T follicular helper cell (primary cell): ENCODE measurements at places on chromosomes 13 and 19.

DNA sequence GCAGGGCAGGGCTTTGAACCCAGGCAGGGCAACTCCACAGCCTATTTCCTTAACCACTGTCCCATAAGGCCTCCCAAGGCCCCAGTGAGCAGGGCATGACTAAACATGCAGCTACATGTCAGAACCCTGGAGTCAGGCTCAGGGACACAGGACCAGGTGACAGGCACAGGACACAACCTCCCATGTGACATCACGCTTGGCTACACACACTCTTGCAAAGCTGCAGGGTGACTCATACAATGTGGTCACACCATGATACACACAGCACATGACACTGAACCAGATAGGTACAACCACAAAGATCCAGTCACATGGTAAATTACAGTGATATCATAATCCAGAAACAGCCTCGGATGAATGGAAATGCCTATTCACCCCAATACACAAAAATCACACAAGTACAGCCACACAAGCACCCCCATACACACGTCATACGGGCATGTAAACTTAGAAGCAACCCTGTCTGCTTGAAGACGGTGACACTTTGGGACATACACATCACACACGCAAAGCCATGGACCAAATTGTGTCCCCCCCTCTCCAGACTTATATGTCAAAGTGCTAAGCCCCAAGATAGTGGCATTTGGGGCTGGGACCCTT lies 14.5 kb downstream of the KLK4 start:
- DNase-seq: no peak

DNA sequence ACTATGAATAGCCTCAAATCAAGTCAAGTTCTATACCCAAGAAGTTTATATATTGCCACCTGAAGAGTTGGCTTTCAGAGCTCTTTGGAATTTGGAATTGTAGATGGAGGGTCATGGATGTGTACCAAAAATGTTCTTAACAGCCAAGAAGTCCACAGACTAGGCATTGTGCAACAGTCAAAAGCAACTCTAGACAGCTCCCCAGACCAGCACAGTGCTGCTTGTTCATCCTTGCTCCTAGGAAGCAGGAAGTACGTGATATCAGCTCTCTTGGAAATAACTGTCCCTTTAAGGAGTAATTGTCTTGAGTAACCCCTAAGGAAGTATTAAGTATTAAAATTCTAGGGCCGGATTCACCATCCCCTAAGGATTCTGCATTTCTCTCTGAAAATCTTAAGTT lies 30.7 kb upstream of the IL17D start:
- no peak for DNase-seq

DNA sequence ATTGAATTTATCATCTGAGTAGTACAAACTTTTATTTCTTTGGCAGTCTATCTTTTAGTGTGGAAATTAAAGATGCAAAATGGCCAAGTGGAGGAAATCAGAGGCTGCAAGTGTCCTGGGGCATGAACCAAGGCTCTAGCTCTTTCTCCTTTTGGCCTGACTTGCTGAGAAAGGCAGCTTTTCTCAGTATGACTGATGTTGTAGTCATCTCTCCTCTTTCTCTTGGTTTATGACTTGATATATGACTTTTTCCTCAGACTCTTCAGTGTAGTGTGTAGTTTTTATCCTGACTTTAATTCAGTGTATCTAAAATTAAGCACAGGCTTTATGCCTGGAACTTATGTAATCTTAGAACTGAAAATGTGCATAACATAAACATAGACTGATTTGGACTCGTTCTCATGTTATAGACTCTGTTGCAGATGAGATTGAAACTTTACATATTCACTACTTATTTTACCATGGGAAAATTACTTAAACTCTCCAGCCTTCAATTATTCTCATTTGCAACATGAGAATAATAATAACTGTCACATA lies 65.7 kb downstream of the SLITRK5 start:
- no peak for DNase-seq

DNA sequence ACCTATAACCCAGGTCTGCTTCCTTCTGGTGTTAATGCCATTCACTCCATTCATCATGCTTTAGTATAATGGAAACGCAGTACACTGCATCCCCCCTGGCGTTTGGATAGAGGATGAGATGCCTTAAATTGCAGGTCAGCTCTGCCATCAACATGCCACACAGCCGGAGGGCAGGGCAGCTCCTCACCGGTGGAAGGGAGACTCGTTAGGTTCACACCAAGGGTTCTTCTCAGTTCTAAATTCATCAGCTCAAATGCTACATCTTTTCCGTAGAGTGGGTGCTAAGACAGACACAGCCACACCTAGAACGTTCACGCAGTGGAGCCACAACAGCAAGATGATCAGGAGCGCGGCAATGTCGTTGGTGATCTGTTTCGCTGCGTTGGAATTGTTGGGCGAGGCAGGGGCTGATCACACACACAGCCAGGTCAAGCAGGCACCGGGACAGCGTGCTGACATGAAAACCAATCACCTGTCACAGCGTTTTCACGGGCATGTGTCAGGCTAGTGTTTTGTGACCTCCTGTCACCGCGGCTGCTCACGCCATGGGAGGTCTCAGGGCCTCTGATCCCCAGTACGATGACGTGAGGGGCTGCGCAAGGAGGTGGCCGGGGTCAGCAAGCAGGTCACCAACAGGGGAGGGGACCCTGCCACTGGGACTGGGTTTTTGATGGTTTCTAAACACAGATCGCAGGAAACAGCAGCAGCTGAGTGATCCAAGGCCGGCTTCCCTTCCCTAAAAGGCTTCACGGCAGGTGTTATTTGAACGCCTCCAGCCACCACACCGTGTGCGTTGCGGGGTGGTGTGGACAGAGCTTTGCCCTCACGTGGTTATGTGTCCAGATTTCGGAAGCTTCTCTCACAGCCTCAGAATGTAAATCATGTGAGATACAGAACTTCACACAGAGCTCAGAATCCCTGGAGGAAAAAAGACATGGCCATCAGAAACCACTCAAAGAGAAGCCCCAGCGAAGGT lies 94.3 kb upstream of the IRS2 start:
- DNase-seq: no peak

- DNase-seq: no peak
Observed at GRCh38 chr19:13181747-13182388, 31.7 kb downstream of the IER2 start.

DNA sequence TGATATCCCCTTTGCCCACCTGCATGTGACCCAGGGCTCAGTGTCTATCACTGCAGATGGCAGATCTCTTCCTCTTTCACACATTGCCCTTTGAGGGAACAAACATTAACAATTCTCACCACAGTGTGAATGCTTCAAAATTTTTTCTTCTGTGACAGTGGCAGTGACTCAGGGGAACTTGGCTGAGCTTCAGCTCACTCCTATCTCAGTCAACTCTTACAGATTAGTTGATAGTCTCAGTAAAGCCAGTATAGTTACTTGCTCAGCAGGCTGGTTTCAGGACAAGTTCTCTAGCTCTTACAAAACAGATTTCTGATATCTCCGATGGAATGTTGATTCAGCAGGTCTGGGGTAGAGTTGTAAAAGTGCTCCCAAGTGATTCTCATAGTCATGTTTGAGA lies 166.9 kb downstream of the DLEU7 start:
- DNase-seq: no peak

GRCh38 chr19:8416796-8417195 lies 3.7 kb downstream of the MARCHF2 start:
- no peak for DNase-seq
